Lower leg skin (tissue), 4 donors: ENCODE measurements at places on chromosomes 3 and 15. TPM values are rescaled to one million over a fixed set of nuclear protein-coding genes. Genes with fewer than 3 reads are reported as not detected.

GRCh38 chr3:21573291-21573690 is 177.7 kb downstream of the ZNF385D start:
- DNase-seq = no peak

GPR176 gene
- 4.3 TPM for total RNA-seq

- no peak for DNase-seq
These were observed 143.0 kb downstream of the RYR3 start for GRCh38 chr15:33453761-33454160.

DNA sequence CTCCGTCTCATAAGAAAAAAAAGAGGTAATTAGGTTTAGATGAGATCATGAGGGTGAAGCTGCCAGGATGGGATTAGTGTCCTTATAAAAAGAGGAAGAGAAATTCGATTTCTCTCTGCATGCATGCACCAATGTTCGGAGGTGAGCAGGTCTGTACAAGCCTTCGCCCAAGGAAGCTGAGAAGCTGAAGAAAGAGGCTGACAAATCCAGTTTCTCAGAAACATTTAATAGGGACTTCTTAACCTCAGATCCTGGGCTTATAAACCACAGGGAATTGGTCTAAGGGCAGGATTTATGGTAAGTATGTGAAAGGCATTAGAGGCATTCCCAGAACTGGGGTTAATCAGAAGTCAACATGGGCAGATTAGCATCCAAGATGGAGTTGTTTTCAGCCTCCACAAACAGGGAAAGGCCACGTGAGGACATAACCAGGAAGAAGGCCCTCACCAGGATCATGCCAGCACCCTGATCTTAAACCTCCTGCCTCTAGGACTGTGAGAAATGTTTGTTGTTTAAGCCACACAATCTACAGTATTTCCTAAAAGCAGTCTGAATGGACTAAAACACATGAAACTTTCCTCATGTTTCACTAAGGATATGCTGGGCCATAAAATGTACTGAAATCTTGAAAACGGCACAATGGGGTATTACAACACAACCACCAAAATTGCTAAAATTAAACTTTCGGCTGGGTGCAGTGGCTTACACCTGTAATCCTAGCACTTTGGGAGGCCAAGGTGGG is 11.3 kb downstream of the SHISA5 start:
- no peak for DNase-seq

GRCh38 chr15:33132722-33133345 is 61.7 kb downstream of the FMN1 start:
- no peak for DNase-seq

MYRIP gene
- 1.3 TPM for total RNA-seq

- DNase-seq = no peak
These were observed 115.9 kb upstream of the EPHA3 start for GRCh38 chr3:88991496-88991895.

DNA sequence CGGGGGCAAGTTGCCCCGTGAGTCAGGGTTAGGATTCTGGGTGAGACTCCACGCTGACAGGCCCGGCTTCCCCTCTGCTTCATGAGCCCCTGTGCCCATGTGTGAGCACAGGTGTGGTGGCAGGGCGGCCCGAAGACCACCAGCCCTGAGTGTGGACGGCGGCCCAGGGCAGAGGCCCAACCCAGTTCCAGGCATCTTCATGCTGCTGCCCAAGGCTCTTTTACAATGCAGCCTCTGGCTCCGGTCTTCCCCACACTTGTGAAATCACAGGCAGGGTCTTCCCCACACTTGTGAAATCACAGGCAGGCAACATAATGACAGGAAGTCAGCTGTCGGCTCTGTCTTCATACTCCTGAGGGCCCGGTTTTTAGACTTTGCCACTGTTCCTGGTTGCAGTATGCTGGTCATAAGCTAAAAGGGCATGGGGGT is 78.8 kb downstream of the AAGAB start:
- DNase-seq = peak; percentile 71

DNA sequence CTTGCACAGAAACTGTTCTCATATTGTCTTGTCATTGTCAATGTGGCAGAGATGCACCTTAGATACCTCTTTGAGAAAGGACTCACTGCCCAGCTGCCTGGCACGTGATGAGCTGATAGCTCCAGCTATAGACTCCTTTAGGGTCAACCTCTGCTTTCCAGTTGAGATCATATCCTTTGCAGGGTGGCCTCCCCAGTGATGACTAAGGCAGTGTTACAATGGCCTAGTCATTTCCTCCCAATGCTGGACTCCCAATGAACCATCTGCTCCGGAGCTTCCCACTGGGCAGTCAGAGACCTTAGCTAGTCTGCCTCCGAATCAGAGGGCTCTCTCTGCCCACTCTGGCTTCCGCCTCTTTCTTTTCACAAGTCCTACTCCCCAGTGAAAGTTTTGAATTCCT is 79.5 kb downstream of the CHRD start:
- peak; percentile 65 for DNase-seq

DNA sequence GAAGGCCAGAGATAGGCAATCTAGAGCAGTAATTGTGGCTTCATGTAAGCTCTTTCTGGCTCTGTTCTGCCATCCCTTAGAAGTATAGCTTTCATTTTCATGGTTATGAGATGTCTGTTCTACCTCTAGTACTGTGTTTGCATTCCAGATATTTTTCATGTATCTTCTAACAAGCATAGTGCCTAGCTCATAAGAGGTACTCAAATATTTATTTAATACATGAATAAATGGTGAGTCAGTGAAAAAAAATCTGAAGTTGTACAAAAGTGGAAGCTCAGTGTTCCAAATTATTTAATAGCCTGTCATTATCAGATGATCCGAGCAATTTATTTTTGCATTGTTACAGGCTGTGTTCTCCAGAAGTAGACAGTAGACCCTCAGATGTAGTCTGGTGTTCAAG is 64.3 kb downstream of the OXSM start:
- DNase-seq = no peak

ATP2B2 gene
- total RNA-seq = not detected

- no peak for DNase-seq
These were observed 43.9 kb upstream of the TMEM158 start for GRCh38 chr3:45269952-45270351.

SAMD7 gene
- not detected for total RNA-seq

TUSC7 gene
- total RNA-seq = not detected

UBAP1L gene
- total RNA-seq = 3.3 TPM
